Fibroblast of skin of right quadriceps (primary cell): ENCODE measurements at places on chromosomes 3 and 15.

DNA sequence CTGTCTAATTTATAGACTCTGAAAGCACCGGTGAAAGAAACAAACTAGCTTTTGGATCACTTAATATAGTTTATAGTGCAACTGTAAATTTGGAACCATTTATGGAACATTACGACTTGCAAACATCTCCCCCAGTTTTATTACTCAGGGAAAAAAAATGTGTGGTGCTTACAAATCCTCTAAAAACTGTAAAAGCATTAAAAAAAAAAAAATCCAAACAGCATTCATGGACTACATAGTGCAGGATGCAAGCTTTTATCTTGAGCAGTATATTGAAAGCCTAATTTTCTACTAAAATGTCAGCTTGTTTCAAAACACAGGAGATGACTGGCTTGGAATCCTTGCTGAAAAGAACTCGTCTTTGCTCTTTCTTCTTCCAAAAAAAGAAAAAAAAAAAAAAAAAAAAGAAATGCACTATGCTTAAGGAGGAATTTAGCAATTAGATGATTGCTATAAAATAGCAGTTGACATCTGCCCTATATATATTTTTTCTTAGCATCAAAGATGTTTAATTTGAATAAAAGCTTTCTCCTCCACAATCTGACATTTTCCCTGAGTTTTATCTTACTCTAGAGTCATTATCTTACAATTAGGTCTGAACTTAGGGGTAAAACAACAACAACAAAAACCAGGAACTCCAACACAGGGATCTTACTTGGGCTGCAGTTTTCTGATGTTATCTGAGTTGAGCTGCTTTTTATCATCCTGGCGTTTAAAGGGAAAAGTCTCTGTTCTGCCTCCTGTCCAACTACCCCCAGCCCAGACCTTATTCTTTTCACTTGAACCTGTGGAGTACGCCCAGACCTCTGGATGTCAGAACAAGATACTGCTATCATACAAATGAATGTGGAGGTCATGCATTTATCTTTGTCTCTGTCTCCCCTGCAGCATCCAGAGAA lies 62.6 kb upstream of the PDZRN3 start:
- peak; percentile 85 for DNase-seq

- DNase-seq = no peak
Measured at GRCh38 chr3:58688574-58688973, 22.0 kb upstream of the FAM3D start.

DNA sequence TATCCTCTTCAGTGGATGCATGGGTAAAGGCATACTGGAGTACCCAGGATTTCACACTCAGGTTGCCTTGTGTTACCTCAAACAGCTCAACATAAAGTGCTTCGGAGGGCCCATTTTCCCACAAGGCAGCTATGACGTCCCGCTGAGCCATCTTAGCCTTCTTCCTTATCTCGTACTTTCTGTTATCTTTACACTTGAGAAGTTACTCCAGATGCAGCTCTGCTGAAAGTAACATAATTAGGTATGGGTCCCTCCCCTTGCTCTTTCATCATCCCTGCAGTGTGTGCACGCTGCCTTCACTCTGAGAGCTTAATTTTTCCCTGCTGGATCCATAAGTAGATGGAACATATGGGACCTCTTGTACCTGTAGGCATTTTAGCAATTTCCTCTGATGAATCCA lies 410.3 kb downstream of the AGBL1 start:
- no peak for DNase-seq

DNA sequence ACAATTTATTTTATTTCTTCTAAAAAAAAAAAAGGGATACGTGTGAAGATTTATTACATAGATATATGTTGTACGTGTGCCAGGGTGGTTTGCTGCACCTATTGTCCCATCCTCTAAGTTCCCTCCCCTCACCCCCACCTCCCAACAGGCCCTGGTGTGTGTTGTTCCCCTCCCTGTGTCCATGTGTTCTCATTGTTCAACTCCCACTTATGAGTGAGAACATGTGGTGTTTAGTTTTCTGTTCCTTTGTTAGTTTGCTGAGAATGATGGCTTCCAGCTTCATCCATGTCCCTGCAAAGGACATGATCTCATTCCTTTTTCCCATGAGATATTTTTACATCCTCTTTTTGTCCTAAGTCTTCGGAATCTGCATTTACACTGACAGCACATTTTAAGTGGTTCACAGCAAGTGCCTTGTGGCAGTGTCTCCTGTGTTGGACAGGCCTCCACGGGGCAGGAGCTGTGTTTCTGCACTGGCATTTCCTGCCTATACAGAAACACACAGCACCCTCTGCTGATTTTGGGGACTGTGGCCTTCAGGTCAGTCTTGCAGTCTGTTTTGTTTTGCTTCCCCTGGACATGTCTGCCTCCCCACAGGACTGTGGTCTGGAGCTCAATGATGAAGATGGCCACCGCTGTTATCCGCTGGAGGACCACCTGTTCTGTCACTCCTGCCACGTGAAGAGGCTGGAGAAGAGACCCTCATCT lies 12.7 kb upstream of the SACM1L start:
- no peak for DNase-seq

GRCh38 chr3:141065258-141065657 lies 14.1 kb downstream of the SPSB4 start:
- no peak for DNase-seq

- DNase-seq = no peak
Measured at GRCh38 chr15:70583006-70583405, 180.4 kb downstream of the UACA start.
